Glutamatergic neuron (in vitro differentiated cells): ENCODE measurements at places on chromosomes 7 and 10. TPM values are rescaled to one million over a fixed set of nuclear protein-coding genes. Genes with fewer than 3 reads are reported as not detected.
A peak's percentile ranks its signal among the peaks of the same experiment; 100 is the strongest.

DNA sequence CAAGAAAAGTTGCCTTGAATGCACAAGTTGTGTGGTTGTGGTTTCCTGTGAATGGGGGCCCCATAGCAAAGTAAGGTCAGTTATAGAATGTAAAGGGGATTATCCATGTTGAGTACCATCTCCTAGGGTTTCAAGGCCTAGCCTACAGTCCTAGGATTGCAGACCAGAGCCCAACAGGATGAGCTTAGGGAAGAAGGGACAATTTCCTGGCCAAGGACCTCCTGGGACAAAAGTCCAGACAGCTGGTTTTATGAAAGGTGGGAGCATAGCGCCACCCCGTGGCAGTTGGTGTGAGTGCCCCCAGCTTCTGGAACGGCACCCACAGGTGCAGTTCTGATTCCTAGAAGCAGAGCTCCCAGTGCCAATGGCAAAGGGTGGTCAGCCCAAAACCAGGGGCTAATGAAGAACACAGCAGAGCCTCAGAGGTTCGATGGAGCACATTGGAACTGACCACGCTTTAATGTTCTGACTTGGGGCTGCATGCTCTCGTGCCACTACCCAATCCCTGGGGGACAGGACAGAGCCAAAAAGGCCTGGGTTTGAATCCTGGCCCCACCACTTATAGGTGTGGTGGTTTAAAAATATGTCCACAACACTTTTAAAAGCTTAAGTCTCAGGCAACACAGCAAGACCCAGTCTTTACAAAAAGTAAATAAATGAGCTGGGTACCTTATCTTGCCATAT is 25.8 kb upstream of the TMEM120A start:
- peak; percentile 80 for DNase-seq
- H3K27me3 ChIP-seq = no peaks in the 10 kb centered on the region
- peaks cover 3% of the 10 kb centered on the region for H3K4me1 ChIP-seq
- no peak overlapping the region for H3K27ac ChIP-seq

Gene NUPR2
- not detected for total RNA-seq

DNA sequence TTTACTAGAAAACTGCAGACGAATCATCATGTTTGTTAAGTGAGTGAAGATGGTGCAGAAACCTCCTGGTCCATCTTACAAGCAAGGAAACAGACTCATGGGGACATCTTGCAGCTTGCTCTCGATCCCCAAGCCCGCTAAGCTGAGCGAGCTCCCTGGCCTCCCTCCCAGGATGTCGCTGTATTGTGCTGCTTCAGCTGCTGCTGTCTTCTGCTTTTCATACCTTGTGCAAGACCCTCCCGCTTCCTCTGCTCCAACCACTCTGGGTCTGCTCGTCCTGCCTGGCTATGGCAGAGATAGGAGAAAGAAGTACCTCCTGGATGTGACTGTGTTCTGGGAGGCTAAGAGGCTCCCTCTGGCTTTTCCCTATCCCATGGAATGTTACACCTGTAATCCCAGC is 285.2 kb upstream of the FZD8 start:
- H3K36me3 ChIP-seq = no peaks in the 10 kb centered on the region
- no peak overlapping the region for H3K27ac ChIP-seq
- DNase-seq = no peak
- peaks cover 12% of the 10 kb centered on the region for H3K4me1 ChIP-seq
- peaks cover 1% of the 10 kb centered on the region for H3K27me3 ChIP-seq

- H3K4me1 ChIP-seq = no peaks in the 10 kb centered on the region
- DNase-seq = no peak
- H3K27ac ChIP-seq = no peak overlapping the region
- no peaks in the 10 kb centered on the region for H3K36me3 ChIP-seq
These were observed 370.3 kb upstream of the LRRN3 start for GRCh38 chr7:110720626-110721025.

Gene TES
- 53.5 TPM for total RNA-seq
